Stimulated activated CD4-positive, alpha-beta T cell treated with anti-CD3 and anti-CD28 coated beads, Interleukin-15, amount 100 ng/mL, for 48 hours (primary cell): ENCODE measurements at places on chromosomes 12 and 14.

GRCh38 chr12:56721216-56721615 lies 3.9 kb downstream of the NACA start:
- no peak for DNase-seq

GRCh38 chr12:4214877-4215228 lies 58.7 kb upstream of the CCND2 start:
- no peak for DNase-seq

DNA sequence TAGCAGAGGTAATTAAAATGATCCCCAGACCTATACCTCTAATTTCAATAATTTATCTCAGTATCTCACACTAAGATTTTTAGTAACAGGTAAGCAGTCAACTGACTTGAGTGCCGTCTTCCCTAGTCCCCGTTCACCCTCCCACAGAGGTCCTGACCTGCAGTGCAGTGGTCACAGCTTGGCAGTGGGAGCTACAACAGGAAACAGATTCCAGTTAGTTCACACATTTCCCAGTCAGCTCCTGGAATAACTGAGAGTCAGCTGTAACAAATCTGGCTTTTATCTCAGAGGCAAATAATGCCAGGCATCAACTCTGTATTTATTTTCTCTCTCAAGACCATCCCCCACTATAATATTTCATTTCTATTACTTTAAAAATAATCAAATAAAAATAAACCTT lies 308.2 kb downstream of the ATP23 start:
- DNase-seq: no peak

DNA sequence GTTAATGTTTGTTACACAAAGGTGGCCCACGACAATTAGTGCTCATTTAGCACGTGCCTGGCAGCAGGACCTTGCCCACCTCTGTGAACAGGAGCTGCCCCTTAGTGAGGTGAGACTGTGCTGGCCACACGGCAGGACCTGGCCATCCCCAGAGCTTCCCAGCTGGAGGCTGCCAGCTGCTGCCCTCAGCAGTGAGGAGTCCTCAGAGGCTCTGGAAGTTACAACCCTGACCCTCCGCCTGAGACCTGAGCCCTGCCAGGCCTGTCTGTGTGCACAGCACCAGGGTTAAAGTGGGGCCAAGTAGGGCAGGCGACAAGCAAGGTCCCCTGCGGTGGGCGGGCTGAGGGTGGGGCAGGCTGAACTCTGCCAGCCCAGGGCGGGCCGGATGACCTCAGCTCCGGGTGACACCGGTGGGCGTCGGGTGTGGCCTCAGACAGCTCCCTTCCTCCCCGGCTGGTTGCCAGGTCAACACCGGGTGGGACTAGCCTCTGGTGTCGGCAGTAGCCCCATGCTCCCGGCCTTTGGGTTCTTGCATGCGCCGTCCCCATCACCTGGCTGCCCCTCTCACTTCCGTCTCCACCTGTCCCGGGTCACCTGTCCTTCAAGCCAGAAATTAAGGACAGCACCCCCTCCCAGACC lies 9.2 kb upstream of the LBHD2 start:
- no peak for DNase-seq

DNA sequence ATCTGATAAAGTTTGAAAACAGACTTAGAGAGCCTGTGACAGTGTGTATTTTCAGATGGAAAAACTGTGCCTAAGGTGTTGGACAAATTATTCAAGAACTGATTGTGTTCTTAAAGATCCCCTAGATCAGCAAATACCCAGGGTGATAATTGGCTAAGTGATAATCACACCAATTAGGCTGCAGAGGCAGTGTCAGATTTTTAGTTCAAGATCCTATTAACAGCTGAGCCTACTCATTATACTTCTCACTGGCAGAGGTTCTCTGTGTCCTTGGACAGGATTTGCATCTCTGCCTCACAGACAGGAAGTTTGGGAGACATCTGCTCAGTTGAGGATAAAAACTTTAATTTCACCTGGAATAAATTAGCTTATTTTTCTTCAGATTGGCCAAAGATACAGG lies 4.3 kb upstream of the FGD4 start:
- no peak for DNase-seq

DNA sequence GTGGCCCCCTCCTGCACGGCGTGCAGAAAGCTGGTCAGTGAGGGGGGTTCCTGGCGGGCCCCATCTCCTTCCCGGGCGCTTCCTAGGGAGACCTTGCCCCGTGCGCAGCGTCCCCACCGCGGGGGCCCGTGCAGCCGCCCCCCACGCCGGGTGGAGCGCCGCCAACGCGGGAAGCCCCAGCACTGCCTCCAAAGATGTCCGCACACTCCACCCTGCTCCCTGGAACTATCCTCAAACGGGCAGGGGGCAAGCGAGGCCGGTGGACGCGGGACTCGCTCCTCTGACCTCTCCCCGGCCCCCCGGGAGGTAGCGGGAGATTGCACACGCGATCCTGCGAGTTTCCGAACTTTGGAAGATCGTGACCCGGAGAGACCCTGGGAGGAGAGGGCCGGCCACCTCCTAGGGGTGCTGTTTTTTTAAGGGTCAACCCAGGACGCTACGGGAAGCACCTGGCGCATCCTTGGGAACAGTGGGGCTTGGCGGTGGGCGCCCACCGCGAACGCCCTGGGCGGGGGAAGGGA lies 1.5 kb upstream of the FZD10 start:
- no peak for DNase-seq

GRCh38 chr12:98419081-98419794 lies 96.2 kb upstream of the TMPO start:
- no peak for DNase-seq

DNA sequence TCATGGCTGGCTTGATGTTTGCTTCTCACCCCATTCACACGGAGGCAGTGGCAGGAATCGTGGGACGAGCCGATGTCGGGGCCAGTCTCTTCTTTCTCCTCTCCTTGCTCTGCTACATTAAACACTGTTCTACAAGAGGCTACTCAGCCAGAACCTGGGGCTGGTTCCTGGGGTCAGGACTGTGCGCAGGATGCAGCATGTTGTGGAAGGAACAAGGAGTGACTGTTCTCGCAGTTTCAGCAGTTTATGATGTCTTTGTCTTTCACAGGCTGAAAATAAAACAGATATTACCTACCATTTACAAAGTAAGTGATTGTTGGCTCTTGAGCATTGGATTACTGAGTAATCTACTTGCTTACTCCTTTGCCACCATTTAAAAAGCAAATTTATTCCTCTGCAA lies 170.6 kb downstream of the TMTC2 start:
- DNase-seq: no peak

DNA sequence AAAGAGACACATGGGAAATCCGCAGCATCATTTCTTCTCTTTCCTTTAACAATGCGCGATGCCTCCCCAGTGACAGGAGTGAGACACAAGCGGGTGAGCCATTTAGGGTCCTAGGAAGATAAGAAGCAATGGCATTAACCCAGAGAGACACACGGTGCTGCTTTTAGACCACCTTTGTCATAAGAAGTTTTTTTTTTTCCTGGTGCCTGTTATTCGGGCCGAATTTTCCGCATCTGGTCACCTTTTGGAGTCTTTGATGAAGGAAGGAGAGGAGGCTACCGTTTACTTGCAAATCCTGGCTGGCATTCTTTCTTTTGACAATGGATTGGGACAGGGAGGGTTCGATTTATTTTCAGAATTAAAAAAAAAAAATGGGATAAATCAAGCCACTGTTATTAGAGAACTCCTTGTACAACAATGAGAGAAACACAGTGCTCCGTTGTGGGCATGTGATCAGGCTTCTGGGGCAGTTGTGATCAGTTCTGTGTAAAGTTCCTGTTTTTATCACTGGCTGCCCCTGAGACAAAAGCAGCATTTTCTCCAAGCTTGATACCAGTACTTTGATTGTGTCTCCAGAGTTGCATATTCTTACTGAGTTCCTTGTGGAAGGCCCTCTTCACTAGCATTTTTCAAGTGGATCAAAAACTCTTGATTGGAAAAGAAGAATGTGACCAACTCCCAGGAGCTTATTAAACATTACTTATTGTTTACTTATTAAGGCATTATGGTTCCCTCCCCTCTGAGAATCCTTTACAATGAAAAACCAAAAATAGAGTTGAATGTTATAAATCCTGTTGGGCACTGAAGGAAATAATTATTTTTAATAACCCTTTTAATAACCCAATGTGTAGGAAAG lies 1.1 kb downstream of the DIP2B start:
- DNase-seq: no peak

DNA sequence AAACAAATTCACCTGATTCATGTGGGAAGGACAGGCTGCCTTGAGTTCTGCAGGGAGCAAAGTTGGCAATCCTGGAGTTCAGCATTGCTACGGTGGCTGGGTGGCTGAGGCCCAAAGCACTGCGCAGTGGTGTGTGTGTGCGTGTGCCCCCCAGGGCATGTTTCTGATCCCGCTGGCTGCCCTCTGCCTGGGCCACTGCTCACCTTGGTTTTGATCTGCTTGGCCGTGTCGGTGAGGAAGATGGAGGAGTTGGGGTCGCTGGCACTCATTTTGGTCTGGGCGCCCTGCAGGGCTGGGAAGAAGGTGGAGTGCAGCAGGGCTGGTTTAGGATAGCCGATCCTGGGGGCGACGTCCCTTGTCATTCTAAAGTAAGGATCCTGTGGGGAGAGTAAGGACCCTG lies 19.1 kb downstream of the SLC25A47 start:
- no peak for DNase-seq

DNA sequence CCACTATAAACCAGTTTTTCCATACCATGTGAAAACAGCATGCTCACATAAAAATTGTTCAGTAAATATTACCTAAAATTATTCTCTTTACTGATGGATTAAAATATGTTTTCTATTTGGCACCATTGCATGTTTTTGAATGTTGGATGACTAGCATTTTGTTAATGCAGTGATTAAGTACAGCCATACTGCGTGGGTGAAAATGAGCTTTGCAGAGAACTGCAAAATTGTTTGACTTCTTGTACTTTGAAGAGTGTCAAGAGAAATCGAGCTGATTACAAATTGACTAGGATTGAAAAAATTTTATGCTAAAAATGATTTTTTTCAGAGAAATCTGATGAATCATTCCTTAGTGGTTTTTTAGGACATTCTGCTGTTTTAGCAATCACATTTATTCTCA lies 452.9 kb downstream of the RPL10L start:
- no peak for DNase-seq

GRCh38 chr12:26680727-26681455 lies 152.1 kb downstream of the ITPR2 start:
- no peak for DNase-seq

DNA sequence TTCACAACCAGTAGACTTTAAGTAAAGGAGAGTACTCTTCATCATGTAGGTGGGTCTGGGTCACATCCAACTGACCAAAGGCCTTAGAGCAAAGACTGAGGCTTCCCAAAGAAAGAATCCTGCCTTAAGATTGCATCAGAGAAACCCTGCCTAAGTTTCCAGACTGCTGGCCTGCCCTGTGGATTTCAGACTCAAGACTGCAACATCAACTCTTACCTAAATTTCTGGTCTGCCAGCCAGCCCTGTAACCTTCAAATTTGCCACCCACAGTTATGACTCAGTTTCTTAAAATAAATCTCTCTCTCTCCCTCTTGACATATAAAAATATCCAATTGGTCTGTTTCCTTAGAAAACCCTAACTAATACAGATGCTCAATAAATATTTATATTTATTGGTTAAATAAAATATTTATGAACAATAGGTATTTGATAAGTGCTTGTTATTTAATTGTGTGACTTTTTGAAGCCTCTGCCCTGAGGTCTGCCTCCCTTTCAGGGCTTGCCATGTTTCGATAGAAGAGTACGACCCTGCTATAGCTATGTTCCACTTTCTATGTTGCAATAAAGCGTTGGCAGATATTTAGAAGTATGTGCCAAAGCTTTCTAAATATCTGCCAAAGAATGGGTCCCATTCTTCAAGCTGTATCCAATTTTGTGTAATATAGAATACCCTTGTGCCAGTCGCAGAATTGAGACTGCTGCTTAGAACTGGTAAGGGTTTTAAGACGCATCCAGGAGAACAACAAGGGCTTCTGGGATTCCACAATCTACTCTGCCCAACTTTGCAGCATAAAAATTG lies 65.7 kb downstream of the TMEM30B start:
- no peak for DNase-seq

DNA sequence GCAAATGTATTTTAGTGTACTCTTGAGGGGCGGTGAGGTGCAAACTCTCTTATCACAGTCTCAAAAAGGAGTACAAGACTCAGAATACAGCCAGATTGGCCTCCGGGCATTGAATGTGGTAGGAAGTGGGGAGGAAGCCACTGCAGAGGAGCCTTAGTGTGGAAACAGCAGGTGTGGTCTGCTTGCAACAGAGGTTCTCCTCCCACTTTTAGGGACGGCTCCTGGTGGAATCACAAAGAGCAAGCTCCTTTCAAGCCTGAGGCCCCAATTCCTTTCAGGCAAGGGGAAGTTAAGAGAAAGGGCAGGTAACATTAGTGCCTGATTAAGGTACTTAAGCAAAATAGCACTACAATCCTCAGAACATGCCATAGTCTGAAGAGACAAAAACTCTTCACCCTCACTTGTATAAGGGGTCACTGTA lies 23.7 kb upstream of the SLC2A3 start:
- no peak for DNase-seq

- DNase-seq: no peak
These were observed 900 bp downstream of the KCTD10 start for GRCh38 chr12:109475993-109476806.

DNA sequence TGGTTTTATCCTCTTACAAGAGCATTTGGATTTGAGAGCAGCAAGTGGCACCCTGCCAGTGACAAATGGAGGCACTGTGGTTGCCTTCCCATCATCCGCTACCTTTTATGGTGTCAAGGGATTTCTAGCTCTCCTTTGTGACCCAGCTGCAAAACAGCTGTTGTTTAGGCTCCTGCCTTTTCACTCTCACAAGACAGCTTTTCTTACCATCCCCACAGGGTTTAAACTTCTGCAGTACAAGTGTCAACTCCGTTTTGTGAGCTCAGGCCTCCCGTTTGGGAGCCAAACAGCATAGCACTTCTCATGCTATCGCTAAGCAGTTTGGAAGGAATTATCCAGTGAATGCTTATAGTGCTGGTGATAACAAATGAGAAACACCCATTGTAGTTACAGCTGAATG lies 331.4 kb downstream of the TMTC2 start:
- no peak for DNase-seq

GRCh38 chr12:38890102-38890855 lies 15.1 kb downstream of the CPNE8 start:
- DNase-seq: no peak

DNA sequence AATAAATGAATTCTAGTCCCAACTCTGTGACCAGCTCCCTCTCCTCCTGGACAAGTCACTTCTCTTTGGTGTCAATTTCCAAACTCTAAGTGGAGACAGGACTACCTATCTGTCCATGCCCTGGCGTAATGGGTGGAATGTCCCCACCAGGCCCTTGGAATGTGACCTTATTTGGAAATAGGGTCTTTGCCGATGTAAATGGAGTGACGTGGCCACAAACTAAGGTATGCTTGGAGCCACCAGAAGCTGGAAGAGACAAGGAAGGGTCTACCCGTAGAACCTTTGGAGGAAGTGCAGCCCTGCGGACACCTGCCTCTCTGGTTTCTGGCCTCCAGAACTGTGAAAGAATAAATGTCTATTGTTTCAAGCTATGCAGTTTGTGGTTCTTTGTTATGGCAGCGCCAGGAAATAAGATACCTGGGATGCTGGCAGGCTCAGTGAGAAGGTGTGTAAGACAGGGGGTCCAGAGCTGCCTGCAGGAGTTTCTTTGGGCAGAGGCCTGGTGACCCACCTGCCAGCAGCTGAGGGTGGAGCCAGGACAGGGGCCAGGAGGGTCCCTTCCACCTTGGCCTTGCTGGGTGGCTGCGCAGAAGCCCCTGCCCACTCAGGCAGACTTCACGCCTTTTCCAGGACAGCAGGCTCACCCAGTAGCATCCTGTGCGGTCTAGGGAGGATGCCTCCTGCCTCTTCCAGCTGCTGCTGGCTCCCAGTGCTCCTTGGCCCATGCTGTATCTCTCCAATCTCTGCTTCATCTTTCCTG lies 45.8 kb downstream of the ARL6IP4 start:
- no peak for DNase-seq

- no peak for DNase-seq
These were observed 207.2 kb upstream of the TMPO start for GRCh38 chr12:98308141-98308540.
